ENCODE measurements at places on chromosomes 7 and 10.

DNA sequence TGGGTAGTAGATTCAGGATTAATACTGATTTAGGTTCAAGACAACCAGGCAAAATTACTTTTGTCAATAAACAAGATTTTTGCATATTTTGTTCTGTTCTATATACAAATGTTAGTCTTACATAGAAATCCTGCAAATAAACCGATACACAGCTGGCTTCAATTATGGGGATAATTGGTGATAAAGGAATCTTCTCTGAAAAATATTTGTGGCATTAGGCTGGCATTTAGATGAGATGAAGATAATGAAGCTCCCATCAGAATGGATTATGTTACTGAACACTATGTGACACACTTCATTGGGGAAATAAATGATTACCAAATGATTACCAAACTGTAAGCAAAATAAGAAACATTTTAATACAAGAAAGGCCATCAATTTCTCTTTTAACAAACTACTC lies 65.8 kb downstream of the NT5C2 start:
- ATAC-seq, result no peak

- ATAC-seq, result no peak
These were observed 675.0 kb upstream of the MBL2 start for GRCh38 chr10:53447576-53447975.

GRCh38 chr7:96997512-96998032 lies 7.8 kb upstream of the DLX6 start:
- ATAC-seq, result no peak

- ATAC-seq, result no peak
These were observed 24.5 kb downstream of the OGDH start for GRCh38 chr7:44630792-44631457.

GRCh38 chr7:151550656-151551286 lies 31.1 kb upstream of the RHEB start:
- ATAC-seq, result no peak

DNA sequence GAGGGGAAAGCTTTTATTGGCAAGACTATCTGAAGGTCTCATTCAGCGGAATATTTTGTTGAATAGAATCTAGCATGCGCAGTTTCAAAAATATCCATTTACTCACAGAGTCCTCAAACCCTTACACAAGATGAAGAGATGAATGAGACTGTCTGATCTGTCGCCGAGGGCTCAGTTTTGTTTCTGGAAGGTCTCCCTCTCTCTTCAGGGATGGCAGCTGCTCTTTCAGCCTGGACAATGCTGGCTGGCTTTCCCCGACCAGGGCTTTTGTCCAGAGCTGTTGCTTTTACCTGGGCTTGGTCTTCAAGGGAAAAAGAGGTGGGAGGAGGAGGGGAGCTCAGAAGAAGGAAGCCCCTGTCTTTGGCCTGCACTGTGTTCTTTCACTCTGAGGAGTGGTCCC lies 81.9 kb upstream of the BTBD16 start:
- no peak for ATAC-seq

DNA sequence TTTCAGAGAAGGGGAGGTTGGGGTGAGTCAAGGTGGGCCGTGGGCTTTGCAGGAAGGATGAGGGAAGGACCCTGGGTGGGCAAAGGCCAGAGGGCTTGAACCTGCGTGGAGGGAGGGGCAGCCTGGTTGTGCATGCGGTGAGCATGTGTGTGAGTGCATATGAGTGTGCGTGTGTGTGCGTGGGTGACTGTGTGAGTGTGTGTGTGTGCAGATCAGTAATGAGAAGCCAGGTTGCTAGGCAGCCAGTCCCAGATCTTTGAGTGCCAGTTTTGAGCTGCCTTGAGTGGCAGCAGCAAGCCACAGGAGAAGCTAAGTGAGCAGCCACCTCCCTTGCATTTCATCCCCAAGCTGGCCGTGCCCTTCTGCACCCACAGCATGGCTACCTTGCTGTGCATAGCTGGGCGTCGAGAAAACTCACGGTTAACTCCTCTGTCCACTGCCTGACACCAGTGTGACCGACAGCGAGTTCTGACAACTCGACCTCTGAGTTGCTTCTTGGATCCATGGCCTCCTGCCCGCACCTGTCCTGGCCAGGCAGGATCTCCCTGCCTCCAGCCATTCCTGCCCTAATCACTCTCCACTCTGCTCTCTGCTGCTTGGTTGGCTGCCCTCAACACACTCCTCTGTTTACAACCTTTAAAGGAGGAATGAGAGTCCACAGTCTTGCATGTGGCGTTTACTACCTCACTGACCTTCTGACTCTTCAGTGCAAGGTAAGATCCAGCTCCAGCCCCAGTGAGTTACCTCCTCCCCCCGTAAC lies 775.4 kb downstream of the TYW1 start:
- no peak for ATAC-seq

DNA sequence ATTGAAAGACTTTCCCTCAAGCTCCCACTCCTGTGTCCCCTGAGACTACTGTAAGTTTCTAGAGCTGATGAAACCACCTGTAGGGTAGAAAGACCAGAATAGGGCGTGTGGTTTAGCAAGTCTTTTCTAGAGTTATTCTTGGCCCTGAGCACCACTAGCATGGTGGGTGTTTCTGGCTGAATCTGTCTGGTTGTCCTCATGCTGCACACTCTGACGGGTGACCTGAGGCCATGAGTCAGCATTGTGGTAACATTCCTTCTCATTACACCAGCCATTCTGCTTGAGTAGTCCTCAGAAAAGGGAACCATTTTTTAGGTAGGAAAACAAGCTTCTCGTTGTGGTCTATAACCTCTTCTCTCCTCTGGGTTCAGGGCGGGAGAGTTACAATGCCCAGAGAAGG lies 250.3 kb downstream of the SNX13 start:
- ATAC-seq, result no peak

DNA sequence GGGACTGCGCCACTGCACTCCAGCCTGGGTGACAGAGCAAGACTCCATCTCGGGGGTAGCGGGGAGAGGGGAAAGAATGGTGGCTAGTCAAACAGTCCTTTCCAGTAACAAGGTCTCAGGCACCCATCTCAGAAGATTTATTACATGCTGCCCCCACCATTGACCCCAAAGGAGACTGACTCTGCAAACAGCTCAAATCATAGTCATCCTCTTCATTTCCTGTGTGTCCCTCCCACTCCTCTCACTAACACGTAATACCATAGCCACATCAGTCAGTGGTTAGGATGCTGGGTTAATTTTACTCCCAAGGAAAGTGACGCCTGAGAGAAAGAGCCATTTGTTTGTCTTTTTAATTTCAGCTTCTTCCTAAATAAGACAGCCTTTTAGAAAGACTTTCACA lies 56.6 kb upstream of the BET1 start:
- ATAC-seq, result no peak

GRCh38 chr7:11969643-11970042 lies 137.6 kb upstream of the THSD7A start:
- no peak for ATAC-seq

GRCh38 chr7:145360511-145361100 lies 524.8 kb upstream of the TPK1 start:
- ATAC-seq, result no peak

DNA sequence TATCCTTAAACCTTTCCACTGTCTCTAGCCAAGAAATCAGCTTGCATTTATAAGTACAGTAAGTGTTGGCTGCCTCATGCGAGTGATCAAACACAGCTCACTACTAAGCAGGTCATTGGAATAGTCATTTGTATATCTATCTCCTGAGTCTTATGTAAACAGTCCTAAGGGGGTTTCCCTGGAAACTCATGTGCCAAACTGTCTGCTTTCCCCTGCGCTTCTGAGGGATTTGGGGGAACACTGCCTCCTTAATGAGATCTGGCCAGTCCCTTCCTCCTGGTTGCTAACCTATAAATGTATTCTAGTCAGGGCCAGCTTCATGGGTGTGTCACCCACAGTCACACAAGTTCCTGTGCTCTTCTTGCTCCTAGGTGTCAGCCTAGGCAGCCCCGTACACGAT lies 133.1 kb downstream of the CD36 start:
- ATAC-seq, result no peak

DNA sequence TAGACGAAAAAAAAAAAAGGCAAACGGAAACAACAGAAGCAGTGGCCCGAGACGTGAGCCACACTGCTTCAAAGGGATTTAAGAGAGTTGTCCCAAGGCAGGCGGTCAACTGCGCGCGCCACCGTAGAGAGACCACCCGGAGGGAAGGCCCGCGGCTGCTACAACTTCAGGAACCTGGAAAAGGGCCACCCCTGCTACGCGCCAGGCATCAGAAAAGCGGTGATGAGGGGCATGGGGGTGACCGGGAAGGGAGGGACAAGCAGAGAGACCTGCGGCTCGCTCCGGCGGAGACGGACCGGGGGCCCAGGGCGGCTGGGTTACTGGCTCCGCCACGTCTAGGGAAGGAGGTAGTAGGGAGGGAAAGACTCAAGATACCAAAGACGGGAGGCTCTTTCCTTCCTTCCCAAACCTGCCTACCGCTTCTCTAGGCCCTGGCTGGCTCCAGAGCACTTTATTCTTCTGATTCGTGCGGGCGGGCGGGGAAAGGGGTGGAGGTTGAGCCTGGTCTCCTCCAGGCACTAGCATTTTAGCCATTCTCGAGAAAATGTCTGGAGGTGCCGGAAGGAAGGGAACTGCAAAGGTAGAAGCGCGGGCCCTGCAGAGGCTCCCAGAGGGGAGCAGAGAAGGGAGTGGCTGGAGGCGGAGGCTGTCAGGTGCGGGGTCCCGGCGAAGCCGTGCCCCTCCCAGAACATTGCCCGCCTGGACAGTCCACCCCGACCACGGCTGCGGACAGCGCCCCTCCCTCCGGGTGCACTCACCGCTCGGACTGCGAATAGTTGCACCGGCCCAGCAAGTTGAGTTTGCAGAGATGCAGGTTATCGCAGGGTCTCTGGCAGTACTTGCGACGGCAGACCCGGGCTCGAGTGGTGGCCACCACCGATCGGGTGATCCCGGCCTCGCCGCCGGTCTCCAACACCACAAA lies 993 bp downstream of the ZC3HAV1 start:
- ATAC-seq, result no peak
